ENCODE measurements at places on chromosomes 12 and 14. TPM values are rescaled to one million over a fixed set of nuclear protein-coding genes. Genes with fewer than 3 reads are reported as not detected.
A peak's percentile ranks its signal among the peaks of the same experiment; 100 is the strongest.

DNA sequence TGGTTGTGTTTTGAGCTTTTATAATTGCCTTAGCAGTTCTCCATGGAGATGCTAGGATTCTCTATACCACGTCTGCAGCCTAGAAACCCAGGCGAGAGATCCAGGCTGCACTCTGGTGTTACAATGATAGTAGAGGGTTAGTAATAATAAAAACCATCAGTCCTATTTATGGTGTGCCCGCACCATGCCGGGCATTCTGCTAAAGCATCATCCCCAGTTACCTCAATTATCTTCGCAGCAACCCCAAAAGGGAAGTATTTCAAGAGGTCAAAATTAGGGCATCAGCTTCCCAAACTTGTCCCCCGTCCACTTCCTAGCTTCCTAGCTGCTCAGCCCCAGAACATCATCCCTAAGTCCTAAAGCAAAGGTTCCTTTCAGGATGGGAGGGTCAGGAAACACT, 3.2 kb downstream of the SYNE3 start:
- no peaks in the 10 kb centered on the region for H3K27me3 ChIP-seq
- no peak overlapping the region for H3K4me3 ChIP-seq
- no peak overlapping the region for H3K27ac ChIP-seq

DNA sequence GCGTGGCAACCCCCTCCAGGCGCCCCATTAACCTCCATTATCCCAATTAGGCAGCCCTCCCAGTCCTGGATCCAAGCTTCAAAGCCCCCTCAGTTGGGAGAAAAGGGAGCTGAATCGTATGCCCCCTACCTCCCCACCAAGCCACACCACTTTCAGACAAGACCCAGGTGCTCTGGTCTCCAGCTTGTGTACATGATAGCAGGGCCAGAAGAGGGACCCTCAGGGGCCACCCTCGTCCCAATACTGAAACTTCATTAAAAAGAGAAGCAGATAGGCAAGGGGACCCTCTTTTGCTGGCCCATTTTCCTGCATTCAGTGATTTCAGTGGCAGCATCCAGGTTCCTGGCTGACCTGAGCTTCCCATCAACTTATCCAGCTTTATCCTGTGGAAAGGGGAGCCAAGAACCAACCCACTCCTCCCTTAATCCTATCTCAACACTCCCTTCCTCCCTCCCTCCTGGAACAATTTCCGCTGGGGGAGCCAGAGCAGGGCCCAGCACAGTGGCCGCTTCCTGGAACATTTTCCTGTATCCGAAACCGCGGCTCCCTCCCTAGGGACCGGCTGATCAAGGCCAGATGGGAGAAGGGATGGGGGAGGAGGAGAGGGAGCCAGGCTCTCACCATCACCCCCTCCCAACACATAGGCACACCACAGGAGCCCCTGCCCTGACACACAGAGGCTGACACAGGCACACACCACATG, 9.5 kb upstream of the SP7 start:
- H3K27ac ChIP-seq: no peak overlapping the region
- DNase-seq: no peak
- no peaks in the 10 kb centered on the region for H3K36me3 ChIP-seq
- peaks cover 9% of the 10 kb centered on the region for H3K4me1 ChIP-seq

GRCh38 chr12:119378903-119379302, 44.4 kb downstream of the CCDC60 start:
- H3K4me3 ChIP-seq: no peak overlapping the region
- H3K4me1 ChIP-seq: no peaks in the 10 kb centered on the region

- H3K36me3 ChIP-seq: no peaks in the 10 kb centered on the region
- peaks cover 2% of the 10 kb centered on the region for H3K4me1 ChIP-seq
- DNase-seq: no peak
- H3K27ac ChIP-seq: no peak overlapping the region
- no peak overlapping the region for H3K4me3 ChIP-seq
Measured at GRCh38 chr12:98767248-98767647, 122.2 kb downstream of the APAF1 start.

- H3K27me3 ChIP-seq: peaks cover 54% of the 10 kb centered on the region
- peaks cover 42% of the 10 kb centered on the region for H3K4me1 ChIP-seq
- H3K4me3 ChIP-seq: peak overlapping the region; percentile 62
- peak overlapping the region; percentile 13 for H3K27ac ChIP-seq
- H3K36me3 ChIP-seq: no peaks in the 10 kb centered on the region
Measured at GRCh38 chr12:48980953-48981756, 3.0 kb downstream of the WNT1 start.

DNA sequence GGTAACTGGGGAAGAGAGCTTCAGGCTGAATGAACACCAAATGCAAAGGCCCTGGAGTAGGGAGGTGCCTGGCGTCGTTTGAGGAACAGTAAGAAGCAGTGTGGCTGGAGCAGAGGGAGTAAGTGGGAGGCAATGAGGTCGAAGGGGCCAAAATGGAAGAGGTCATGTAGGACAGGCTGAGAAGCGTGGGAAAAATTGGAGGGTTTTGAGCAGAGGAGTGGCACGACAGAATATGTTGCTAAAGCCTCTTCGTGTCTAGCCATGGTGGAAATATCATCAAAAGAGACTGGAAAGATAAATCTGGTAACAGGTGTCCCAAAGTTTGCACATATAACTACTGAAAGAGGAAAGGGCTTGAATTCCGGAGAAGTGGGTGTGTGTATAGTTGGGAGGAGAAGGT, 1.9 kb downstream of the TRIM9 start:
- peaks cover 12% of the 10 kb centered on the region for H3K4me1 ChIP-seq
- peaks cover 13% of the 10 kb centered on the region for H3K27me3 ChIP-seq
- H3K36me3 ChIP-seq: no peaks in the 10 kb centered on the region
- no peak overlapping the region for H3K27ac ChIP-seq

DNA sequence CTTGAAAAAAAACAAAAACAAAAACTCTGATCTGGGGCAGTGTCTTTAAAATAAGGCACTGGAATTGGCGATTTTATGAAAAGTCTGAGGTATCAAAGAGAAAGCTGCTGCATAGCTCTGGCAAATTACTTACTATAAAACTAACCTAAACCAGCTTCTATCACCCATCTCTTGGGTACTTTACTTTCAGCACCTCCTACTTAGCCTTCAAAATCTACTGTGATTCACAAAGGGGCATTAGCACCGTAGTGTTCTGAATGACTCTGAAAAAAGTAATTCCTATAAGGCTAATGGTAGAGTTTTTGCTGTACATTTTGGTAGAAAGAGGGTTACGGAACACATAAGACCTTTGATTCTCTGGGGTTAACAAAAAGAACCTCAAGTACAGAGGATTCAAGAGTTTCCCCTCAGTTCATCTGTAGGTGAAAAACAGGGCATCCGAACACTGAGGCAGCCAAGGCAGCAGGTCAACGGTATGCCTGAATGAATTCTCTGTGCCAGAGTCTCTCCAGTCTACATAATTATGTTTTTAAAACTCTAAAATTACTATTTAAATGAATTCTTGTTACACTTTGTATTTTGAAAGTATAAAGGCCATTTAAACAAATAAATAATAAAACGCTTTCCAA, 101.5 kb downstream of the ELK3 start:
- DNase-seq: no peak
- H3K27me3 ChIP-seq: no peaks in the 10 kb centered on the region
- H3K4me1 ChIP-seq: peaks cover 26% of the 10 kb centered on the region
- H3K4me3 ChIP-seq: peak overlapping the region; percentile 38

DNA sequence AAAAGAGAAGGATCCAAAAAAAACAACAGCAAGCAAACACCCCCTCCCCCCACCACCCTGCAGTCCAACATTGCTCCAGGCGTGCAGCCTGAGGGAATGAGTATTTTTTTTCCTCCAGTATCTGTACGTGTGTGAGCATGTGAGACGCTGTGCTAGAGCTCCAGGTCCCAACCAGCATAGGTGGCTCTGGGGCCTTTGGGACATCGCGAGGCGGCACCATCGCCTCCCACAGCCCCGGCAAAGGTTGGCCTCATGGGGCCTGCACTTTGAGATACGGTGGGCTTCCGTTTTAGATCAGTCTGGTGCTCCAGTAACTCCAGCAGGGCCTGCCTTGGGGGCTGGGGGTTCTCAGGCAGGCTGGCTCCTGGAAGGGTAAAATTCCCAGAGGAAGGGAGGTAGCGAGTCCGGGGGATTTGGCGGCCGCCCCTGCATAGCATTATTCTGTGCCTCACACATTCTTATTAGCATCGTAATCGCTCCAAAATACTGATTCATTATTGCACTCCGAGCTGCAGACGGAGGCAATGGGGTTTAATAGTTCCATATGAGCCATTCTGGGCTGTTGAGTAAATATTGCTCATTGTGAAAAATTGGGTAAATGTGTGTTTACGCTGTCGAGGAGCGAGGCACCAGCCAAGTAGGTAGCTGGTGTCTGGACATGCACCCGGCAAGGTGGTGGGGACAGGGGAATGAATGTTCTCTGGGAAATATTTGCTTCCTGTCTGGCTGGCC, 143.1 kb upstream of the MYL2 start:
- peaks cover 13% of the 10 kb centered on the region for H3K4me1 ChIP-seq
- H3K27me3 ChIP-seq: no peaks in the 10 kb centered on the region
- H3K4me3 ChIP-seq: no peak overlapping the region
- H3K36me3 ChIP-seq: no peaks in the 10 kb centered on the region

- peaks cover 24% of the 10 kb centered on the region for H3K36me3 ChIP-seq
- no peak for DNase-seq
- no peak overlapping the region for H3K4me3 ChIP-seq
- H3K27me3 ChIP-seq: no peaks in the 10 kb centered on the region
Measured at GRCh38 chr12:89593233-89593632, 67.4 kb upstream of the POC1B start.

DNA sequence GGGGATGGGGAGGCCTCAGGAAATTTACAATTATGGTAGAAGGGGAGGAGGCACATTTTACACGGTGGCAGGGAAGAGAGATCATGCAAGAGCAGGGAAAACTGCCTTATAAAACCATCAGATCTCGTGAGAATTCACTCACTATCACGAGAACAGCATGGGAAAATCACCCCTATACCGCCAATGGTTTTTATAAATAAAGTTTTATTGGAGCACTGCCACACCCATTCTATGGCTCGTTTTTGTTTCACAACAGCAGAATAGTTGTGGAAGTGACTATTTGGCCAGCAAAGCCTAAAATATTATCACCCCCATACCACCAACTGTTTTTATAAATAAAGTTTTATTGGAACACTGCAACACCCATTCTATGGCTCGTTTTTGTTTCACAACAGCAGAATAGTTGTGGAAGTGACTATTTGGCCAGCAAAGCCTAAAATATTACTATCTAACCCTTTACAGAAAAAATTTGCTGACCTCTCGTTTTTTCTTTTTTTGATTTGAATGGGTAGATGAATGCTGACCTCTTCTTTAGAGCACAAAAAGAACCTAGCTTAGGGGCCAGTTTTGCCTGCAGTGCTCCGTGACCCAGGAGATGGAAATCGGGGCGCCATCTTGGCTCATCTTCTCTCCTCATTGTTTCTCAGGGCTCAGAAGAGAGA, 77.3 kb upstream of the RIN3 start:
- no peak overlapping the region for H3K4me3 ChIP-seq
- peaks cover 2% of the 10 kb centered on the region for H3K4me1 ChIP-seq
- no peaks in the 10 kb centered on the region for H3K36me3 ChIP-seq
- no peak overlapping the region for H3K27ac ChIP-seq

GRCh38 chr12:110123919-110124268, 263 bp upstream of the IFT81 start:
- H3K27me3 ChIP-seq: peaks cover 2% of the 10 kb centered on the region
- H3K36me3 ChIP-seq: no peaks in the 10 kb centered on the region
- H3K27ac ChIP-seq: no peak overlapping the region

DNA sequence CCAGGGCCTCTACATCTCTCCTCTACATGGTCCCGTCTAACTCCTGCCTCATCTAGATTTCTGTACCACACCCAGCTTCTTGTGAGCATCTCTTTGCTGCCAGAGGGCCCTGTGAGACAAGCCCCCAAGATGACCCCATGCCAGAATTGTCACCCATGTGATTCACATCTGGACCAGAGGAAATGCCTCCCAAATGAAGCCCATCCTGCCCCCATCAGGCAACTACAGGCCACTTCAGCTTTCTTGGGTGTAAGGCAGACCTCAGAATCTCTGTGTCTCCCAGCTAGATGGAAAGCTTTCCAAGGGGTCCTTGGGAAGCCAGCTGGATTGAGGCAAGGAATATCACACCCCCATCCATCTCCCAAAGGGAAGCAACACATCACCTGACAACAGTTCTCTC, 9.3 kb upstream of the OAS3 start:
- no peaks in the 10 kb centered on the region for H3K4me1 ChIP-seq
- no peaks in the 10 kb centered on the region for H3K27me3 ChIP-seq
- H3K36me3 ChIP-seq: no peaks in the 10 kb centered on the region
- H3K4me3 ChIP-seq: no peak overlapping the region
- DNase-seq: no peak
- H3K27ac ChIP-seq: no peak overlapping the region

GRCh38 chr14:36055681-36056225, 120.8 kb downstream of the PTCSC3 start:
- no peaks in the 10 kb centered on the region for H3K36me3 ChIP-seq
- no peak for DNase-seq
- peaks cover 7% of the 10 kb centered on the region for H3K27me3 ChIP-seq

DNA sequence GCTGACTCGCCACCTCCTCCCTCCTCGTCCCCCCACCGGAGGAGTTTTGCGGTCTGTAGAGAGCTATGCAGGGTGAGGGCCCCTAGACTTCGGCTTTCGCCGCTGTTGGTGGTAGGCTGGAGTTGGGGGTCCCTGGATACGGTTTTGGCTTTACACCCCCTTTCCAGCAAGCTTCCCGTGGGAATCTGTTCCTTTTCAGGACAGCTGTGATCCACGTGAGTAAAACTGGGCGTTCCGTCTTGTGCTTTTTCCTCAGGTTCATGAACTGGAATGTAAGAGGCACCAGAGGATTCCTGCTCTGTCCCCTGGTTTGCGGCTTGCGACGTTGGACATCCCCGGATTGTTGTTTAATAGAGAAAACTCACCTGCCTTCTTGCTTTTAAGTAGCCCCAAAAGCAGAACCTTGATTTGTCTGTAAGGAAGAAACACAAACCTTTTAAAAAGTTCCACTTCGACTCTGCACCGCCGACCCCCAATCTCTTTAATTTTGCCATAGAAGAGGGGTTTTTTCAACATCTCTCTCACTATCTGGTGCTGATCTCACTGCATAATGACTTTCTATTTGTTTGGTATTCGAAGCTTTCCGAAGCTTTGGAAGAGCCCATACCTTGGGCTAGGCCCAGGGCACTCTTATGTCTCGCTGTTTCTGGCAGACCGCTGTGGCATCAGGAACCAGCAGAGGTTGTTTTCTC, 490 bp downstream of the PRORP start:
- no peaks in the 10 kb centered on the region for H3K27me3 ChIP-seq
- H3K36me3 ChIP-seq: peaks cover 19% of the 10 kb centered on the region
- DNase-seq: peak; percentile 21
- H3K27ac ChIP-seq: peak overlapping the region; percentile 99
- H3K4me1 ChIP-seq: peaks cover 63% of the 10 kb centered on the region

PPP1R12A gene
- total RNA-seq: 56.3 TPM

ARHGDIB gene
- 730 TPM for total RNA-seq

HSPA2 gene
- total RNA-seq: 5.1 TPM

TRPV4 gene
- total RNA-seq: not detected

COX8C gene
- 0.43 TPM for total RNA-seq

RPL6 gene
- total RNA-seq: 2,358 TPM

C1R gene
- 1.5 TPM for total RNA-seq

GALNT9 gene
- 1.2 TPM for total RNA-seq

TMEM179 gene
- 0.17 TPM for total RNA-seq

All from activated naive CD4-positive, alpha-beta T cell treated with anti-CD3 and anti-CD28 coated beads for 36 hours (primary cell).